ENCODE measurements at places on chromosomes 2 and 18. TPM values are rescaled to one million over a fixed set of nuclear protein-coding genes. Genes with fewer than 3 reads are reported as not detected.

GRCh38 chr18:13179566-13180113 lies 38.9 kb upstream of the LDLRAD4 start:
- DNase-seq: no peak

DNA sequence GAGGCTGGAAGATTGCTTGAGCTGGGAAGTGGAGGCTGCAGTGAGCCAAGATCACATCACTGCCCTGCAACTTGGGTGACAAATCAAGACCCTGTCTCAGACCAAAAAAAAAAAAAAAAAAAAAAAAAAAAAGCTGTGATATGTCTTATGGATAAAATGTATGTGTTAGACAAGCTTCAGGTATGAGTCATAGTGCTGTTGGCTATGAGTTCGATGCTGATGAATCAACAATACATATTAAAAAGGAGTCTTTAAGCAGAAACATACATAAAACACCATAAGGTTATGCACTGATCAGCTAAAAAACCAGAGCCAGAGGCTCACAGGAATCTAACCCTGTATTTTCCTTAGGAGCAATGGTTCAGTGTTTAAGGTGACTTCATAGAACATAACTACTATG lies 332.3 kb downstream of the NCKAP5 start:
- DNase-seq: no peak

DNA sequence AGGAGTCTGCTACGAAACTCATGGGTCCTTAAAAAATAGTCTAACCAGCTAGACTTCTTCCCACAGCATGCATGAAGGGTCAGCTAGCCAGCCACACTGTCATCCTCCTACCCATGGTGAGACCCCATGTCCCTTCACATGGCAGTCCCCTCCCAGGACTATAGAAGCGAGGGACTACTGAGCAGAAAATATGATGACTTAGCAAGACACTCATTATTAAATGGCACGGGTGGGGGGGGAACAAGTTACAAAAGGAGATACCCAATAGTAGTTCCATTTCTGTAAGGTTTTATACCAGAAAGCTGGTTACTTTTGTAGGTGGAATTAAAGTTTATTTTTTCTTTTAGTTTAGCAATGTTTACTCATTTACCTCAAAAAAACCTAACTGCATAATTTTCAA lies 31.5 kb downstream of the ST8SIA5 start:
- DNase-seq: no peak

- DNase-seq: no peak
Observed at GRCh38 chr2:127721978-127722355, 20.7 kb downstream of the SFT2D3 start.

GRCh38 chr2:237345891-237346640 lies 67.9 kb downstream of the COL6A3 start:
- no peak for DNase-seq

Gene RGPD6
- 99.4 TPM for total RNA-seq

DNA sequence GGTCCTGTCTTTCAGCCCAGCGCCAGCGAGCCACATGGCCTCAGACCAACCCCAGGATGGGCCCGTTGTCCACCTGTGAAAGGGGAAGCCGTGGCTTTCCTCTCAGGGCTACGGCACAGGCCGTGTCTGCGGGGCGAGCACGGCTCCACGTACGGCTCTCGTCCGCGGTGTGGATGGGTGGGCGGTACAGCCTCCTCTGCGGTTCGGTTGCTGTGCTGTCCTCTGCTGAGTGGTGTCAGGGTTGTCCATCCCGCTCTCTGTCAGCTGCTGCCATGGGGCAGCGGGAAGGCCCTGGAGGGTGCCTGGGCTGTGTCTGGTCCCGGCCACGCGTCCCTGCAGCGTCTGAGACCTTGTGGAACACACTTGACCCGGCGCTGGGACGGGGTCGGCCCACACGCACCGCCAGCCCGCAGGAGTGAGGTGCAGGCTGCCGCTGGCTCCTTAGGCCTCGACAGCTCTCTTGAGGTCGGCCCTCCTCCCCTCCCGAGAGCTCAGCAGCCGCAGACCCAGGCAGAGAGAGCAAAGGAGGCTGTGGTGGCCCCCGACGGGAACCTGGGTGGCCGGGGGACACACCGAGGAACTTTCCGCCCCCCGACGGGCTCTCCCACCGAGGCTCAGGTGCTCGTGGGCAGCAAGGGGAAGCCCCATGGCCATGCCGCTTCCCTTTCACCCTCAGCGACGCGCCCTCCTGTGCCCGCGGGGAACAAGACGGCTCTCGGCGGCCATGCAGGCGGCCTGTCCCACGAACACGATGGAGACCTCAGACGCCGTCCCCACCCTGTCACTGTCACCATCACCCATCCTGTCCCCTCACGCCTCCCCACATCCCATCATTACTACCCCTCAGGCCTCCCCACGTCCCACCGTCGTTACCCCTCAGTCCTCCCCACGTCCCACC lies 128.7 kb downstream of the NFATC1 start:
- DNase-seq: no peak

DNA sequence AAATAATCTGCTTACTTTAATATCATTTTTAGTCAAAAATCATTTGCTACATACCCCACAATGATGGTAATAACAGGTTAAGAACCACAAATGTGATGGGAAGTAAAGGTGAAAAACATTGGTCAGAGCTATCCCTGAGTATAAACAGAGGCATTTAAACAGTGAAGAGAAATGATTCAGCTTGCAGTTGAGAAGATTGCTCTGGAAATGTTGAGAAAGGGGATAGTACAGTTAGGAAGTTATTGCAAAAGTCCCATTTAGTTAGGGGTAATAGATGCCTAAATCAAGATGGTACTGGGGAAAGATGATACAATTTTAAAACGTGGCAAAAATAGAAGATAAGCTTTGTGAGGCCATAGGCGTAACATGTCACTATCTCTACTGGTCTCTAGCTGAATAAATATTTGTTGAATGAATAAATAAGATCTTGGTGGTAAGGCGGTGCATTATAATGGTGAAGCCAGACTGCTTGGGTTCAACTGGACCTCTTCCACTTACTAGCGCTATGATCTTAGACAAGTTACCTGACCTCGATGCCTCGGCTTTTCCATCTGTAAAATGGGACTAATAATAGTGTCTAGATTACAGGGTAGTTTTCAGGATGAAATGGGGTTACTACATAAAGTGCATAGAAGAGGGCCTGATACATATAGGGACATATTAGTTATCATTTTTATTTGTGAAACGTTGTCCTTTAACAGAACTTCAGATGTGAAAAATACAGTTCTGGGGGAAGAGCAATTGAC lies 2.0 kb upstream of the BZW1 start:
- DNase-seq: no peak

DNA sequence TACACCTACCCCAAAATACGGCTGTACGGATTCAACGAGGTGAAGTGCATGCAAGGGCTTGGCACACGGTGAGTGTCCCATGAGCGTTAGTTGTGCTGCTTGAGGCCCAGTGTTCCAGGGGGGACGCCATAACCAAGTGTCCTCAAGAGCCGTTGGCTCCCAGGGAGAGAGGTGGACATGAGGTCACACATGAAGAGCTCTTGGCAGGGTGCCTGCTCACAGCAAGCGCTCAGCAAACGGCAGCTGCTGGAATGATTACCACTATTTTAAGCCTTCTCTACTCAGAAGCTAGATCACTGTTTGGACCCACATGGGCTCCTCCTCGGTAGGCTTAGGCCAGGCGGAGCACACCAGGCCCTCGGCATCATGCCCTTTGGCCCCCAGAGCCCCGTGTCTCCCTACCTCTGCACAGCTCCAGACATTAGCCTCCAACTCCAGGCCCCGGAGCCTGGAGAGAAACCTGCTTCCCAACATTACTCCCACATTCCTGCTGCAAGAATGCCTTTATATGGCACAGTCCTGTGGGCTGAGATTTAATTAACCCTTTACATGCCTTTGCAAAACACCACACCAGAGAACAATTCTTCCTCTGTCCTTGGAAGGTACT lies 68.4 kb upstream of the PPP1CB start:
- DNase-seq: no peak

GRCh38 chr18:60040971-60041370 lies 141.2 kb downstream of the PMAIP1 start:
- no peak for DNase-seq

DNA sequence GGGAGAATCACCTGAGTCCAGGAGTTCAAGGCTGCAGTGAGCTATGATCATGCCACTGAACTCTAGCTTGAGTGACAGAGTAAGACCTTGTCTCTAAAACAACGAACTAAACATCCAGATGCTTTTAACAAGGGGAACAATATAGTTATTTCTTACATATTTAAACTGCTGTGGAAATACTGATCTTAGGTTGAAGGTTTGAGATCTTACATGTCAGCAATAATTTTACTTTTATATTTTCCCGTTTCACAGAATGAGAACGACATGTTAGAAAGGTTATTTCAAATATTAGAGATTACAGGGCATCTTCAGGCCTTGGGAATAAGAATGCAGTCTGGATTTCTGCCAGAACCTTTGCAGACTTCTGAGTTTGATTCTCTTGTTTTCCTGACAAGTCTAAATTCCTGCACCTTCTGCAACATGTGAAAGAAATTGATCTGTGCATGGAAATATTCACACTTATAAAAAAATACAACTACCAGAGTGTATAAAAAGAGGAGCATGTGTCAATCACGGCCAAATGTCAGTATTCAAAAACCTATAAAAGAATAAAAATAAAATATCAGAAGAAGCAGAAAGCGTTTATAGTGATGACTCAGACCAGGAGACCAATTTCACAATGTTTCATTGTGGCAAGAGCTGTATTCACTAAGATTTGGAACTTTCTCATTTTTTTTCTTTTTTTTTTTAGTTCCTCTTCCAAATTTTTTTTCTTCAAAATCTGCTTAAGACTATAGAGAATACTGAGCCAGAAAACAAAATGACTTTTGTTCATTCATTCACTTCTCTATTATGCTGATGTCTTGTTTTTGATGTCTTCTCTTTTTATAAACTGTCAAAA lies 29.6 kb downstream of the COLEC12 start:
- no peak for DNase-seq

Gene RAPGEF4
- total RNA-seq: 22.9 TPM

Gene DNER
- total RNA-seq: 4.4 TPM

Gene REG1A
- not detected for total RNA-seq

GRCh38 chr2:44450806-44451205 lies 89.1 kb downstream of the CAMKMT start:
- no peak for DNase-seq

DNA sequence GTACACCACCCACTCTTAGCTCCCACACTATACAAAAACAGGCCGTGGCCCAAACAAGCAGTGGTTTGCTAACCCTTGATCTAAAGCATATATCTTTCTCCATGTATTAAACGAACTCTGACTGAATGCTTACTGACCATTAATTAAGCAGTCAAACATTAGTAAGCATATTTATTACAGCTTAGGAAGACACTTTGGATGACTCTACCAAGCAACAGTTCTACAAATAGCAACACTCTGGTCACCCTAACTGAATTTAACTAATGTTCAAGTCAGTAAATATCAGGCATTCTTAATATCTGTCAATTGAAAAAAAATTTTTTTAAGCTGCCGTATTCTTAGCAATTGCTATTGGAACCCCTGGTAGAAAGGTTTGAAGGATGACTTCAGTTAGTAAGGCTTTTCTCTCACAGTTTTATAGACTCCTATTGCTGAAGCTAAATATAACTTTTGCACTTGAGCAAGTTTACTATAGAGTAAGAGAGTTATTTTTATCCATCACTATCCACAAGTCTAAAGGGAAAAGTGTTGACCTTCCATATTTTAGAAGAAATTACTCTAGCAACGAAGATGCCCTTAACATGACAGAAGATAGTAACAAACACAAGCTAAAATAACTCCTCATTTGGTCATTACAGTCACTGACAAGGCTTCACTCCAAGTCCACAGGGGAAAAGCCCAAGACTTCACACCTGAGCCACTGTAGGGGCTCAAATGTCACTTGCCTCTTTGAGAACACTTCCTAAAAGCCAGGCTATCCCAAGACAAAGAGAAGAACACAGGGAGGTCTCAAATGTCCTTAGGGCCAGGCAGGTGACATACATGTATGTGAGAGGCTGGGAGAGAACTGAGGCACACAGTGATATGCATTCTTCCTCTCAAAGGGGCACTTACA lies 74.4 kb downstream of the RTN4 start:
- DNase-seq: no peak

GRCh38 chr2:122516775-122517174 lies 761.3 kb downstream of the TSN start:
- no peak for DNase-seq

DNA sequence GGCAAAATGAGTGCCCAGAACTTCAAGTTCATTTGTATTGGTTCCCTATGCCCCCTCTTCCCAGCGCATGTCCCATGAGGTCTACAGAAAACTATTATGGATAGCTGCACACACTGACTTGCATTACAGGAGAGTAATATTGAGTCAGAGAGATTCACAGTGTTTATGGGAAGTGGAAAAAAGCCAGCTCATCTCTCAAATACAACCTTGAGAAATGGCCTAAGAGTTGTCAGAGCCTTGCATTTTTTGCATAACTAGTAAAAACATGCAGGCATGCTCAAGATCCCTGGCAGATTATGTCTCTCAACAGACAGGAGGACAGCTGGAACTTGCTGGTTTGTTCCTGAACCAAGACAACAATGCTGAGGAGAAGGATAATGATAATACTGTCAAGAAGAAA lies 1292.8 kb downstream of the DSC3 start:
- no peak for DNase-seq

GRCh38 chr2:235637896-235638295 lies 144.1 kb downstream of the AGAP1 start:
- no peak for DNase-seq

DNA sequence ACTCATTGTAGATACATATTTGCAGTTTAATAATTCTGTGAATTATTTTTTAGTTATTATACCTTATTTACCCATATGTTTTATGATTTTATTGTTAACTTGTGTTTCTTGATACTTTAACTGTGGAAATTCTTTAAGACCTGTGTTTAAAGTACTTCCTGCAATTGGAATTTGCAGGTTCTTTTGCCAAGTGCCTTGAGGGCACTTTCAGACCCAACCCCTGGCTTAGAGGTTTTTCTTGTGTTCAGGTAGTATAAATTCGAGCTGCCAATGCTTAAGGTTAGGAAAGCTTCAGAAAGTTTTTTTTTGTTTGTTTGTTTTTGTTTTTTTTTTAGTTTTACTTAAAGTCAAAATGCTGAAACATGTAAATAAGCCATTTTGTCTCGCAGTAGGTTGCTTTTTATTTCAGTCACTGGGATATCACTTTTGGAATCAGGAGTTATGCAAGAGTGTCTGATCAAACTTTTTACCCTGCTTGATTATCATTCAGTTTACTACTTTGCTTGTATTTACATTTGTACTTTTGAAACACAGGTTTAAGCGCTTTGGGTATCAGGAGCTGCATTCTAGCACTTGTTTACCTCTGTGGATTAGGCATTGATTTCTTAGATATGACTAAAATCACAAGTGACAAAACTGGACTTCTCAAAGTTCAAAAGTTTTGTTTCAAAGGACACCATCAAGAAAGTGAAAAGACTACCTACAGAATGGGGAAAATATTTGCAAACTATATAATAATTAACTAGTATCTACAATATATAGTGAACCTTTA lies 31.8 kb downstream of the TDRD15 start:
- no peak for DNase-seq
